ENCODE measurements at places on chromosomes 5 and 9.

- DNase-seq, result no peak
These were observed 90.6 kb downstream of the AUH start for GRCh38 chr9:91271156-91271555.

GRCh38 chr5:126811515-126812198 is 34.7 kb downstream of the LMNB1 start:
- DNase-seq, result no peak

GRCh38 chr9:36939655-36940499 is 94.2 kb downstream of the PAX5 start:
- no peak for DNase-seq

DNA sequence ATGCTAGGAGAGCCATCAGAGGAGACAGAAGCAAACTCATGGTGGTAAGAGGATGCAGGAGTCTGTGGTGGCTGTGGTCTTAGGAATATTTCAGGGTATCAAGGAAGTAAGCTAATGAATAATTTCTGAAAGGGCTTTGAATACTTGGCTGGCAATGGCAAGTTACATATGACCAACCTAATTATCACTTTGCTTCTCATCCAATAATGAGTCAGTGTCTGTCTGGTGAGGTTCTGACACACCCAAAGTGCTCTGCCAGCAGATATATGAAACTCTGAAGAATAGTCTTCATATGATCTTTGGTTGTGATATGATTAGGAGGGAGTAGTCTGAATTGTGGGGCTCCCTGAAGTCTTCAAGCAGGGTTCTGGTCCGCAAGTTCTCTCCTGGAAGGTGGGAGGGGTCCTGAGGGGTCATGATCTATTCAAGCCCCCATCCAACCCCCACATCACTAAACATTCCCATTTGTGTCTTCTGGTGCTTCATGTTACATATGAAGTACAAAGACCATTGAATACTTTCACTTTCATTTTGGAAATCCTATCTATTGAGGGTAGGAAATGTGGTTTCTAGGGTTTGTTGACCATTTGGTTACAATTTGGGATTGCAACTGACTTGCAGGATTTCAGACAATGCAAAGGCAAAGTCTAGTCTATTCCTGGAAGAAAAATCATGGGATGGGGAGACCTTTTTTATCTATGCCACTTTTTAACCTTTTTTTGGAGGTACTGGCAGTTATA is 199.9 kb upstream of the CDKN2B start:
- DNase-seq, result no peak

DNA sequence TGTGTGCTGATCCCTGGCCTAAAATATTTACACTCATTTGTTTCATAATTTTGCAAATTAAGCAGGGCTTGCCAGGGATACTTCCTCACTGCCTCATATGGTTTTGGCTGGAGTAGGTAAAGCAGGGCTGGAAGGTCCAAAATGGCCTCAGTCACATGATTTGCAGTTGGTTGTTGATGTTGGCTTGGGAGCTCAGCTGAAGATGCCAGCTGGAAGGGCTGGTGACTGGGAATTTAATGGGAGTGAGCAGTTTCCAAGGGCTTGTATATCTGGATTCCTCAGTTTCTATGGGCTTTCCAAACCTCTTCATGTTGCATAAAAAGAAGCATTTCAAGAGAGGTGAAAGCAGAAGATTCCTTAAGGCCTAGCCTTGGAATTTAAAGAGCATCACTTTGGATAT is 729.3 kb downstream of the CDH18 start:
- no peak for DNase-seq

DNA sequence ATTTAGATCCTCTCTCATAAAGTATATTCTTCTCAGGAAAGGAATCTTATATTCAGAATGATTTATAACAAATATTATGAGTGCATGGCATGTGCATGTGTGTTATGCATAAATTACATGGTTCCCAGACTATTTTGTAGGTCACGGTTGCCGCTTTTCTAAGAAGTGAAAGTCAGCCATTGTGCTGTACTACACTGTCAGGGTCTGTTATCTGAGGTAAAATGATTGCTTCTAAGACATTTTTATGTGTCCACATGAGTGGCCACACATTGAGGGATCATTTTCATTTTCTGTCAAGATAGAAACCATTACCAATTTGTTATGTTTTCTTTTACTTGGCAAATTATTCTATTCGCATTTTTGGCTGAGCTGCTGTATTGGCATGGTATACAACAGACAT is 210.8 kb downstream of the CWC27 start:
- no peak for DNase-seq

- DNase-seq, result no peak
These were observed 39.8 kb downstream of the CYSTM1 start for GRCh38 chr5:140214831-140215230.

GRCh38 chr5:72991394-72991793 is 35.6 kb downstream of the FCHO2 start:
- DNase-seq, result no peak

DNA sequence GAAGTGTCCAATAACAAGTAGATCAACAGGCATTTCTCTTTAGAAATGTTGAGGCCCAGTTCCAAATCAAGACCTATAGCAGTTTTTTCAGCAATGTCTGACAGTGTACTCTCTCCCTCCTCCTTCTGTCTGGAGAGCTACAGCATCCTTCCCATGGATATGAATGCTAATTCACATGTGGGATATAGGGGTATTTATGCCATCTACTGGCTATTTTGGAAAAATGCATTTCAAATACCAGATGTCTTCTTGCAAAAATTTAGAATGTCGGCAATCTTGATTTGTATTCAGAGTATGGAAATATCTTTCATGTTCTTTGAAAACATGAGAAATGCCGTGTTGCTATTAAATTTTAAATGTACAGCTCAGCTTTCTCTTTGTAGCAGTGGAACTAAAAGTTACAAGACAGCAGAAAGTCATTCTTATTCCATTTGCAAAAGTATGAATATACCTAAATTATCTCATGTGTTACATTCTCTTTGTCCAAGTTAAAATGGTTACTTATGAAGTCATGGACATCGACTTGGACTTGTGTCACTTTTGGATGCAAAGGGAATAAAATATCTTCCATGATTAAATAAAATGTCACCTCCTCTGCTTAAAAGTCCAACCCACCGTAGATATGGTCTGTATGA is 647.8 kb downstream of the TAF11L14 start:
- no peak for DNase-seq

Measured in iPS DF 19.7 (cell line).